ENCODE measurements at places on chromosomes 3 and 15. TPM values are rescaled to one million over a fixed set of nuclear protein-coding genes. Genes with fewer than 3 reads are reported as not detected.

DNA sequence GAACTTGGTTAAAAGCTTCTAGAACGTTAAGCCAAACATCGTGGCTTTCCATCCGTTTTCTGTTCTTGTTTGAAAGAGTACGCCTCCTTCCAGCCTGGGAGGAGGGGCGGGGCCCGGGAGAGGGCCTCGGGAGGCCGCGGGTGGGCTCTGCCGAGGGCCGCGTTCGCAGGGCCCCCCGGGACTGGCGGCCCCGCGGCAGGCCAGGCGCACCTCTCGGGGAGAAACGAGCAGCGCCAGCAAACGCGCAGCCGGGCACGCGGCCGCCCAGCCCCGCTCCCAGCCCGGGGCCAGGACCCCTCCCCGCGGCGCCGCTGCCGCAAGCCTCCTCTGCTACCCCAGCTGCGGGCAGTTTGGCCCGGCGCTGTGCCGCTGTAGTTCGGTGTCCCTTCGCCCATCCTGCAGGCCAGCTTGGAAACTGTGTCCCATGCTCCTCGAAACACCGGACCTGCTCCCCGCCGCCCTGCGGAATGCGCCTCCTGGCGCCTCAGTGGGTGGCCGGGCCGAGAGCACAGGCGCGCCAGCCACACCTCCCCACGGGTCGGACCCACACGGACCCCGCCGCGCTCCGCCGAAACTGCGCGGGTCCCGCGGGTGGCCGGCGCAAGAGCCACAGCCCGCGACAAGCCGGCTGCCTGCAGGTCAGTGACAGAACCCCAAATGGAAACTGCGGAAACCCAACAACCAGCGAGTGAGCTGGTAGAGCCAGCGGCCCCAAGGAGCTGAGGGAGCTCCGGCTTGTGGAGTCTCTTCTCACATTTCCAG lies 2.3 kb downstream of the OCA2 start:
- no peak for DNase-seq

DNA sequence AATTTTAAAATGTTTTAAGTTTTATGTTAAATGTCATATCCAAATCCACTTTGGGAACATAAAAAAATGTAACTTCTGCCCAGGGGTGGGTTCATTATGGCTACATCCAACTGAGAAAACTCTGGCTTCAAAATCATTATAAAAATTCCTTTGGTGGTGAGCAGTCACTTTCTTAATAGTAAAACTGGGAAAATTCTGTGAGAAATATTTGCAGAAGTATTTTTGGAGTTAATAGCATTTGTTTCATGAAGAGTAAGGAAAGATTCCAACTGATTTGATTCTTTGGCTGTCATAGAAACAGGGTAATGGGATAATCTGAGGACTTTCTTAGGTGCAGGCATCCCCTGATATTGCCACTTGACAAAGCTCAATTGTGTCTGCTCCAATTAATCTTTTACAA lies 38.8 kb downstream of the CPA3 start:
- no peak for DNase-seq

GRCh38 chr3:25427942-25428788 lies at the start of gene RARB:
RARB (plus strand) TSS chr3:25428263; CDS start chr3:25428732, 469 bp downstream.
- peak; percentile 95 for DNase-seq

PXYLP1 gene
- 32.6 TPM for total RNA-seq

POLQ gene
- 7.3 TPM for total RNA-seq

ACY1 gene
- 10.6 TPM for total RNA-seq

C15orf61 gene
- 5.1 TPM for total RNA-seq

FGF12 gene
- total RNA-seq = 4.5 TPM

Data from urinary bladder (tissue), 4 donors.